ENCODE measurements at places on chromosomes 7 and 10.

DNA sequence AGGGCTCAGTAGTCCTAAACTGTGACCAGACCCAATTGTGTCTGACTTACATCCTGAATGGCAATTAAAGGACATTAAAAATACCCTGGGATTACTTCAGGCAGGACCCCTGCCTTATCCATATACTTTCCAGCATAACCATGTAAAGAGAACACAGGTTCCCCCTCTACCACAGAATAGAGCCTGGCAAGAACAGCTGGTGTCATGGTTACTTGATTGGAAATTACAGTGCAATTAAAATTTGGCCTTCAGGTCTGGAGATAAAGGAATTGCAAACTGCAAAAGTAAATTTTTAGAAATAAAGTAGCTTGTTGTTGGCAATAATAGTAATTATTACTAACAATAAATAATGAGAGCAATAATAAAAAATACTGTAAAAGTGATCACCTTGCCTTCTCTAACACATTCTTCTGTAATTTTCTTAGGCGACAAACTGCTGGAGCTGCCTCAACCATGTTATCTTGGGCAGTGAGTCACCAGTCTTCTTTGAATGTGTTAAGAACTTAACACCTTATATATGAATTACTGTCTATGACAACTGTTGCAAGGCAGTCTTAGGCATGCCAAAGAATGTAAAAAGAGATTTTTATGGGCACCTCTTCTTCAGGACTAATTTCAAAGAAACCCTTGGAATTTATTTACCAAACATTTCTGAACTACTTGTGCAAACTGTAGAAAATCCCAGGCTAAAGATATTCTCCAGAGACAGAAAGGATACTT, 53.7 kb downstream of the HIBADH start:
- DNase-seq: no peak

DNA sequence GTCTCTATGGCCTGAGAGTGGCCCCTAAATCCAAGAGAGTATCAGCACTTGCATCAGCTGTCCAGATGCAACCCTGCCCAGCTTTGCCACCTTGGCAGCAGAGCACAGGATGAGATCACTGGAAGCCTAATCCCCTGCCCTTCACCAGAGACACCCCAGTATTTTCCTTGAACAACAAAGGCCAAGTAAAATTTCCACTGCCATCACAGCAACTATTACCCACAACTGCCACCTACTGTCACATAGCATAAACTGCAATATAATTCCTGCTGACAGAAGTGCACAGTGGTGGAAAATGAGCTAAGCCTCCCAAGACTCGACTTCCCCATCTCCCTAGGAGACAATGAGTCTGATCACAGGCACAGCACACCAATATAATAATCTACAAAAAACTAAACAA, 462.8 kb upstream of the ZWINT start:
- DNase-seq: no peak

DNA sequence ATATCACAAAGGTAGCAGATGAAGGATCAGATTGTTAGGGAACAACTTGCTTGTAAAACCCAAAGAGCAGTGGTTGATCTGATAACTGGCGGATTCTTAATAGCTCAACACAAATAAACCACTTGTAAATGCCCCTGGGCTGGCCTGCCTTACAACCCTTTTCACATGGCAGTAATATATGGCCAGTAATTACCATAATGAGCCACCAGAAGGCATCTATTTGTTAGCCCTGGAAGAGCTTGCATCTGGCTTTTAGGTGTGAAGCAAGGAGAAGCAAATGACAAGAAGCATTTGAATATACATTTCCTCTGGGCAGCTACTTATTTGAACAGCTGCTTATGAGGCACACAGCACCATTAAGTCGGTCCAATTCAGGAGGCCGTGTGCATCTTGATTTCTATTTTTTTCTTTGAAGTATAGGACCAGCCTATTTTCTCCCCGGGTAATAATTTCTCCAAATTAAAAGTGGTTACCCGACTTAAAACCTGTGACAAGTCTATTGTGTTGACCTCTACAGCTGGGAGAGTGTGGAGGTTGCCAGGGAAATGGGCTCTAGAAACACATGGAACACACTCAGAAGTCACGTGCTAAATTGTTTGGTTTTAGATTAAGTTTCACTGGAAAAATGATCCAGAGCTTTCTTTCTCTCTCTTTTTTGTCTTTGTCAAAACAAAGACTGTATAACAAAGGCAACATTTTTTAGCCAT, 113.4 kb downstream of the SEM1 start:
- DNase-seq: peak; percentile 100

DNA sequence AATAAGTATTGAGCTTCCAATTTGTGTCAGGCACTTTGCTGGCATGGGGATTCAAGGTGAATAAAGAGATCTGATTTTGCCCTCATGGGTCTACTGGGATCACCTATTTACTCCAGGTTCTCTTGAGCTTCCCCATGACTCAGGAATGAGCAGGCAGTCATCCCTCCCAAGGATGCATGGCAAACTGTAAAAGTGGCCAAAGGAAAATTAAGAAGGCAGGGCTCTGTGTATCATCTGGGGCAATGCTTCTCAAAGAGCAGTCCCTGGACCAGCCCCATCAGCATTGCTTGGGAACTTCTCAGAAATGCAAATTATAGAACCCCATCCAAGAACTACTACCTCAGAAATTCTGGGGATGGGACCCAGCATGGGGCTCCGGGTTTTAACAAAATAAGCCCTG, 48.7 kb downstream of the WDFY4 start:
- DNase-seq: no peak

DNA sequence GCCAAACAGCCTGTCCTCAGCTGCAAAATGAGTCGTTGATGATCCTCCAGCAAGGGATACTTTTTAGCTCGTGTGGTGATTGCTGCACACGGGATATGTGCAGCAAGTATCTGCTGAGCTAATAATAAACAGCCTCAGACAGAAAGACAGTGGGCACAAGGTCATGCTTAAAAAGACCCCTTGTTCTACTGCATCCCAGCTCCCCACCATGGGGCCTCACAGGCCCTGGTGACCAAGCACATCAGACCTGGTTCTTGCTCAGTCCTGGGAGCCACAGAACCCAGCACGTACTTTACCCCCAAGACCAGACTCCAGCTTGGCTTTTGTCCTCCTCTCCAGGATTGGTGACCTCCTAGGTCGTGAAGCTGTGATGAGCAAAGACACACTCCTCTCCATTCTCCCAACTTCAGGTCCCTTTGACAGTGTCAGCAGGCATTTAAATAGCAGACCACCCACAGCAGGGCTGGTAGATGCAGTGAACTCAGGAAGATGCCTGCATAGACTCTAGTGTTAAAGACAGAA, 50.5 kb downstream of the EGFR start:
- no peak for DNase-seq

DNA sequence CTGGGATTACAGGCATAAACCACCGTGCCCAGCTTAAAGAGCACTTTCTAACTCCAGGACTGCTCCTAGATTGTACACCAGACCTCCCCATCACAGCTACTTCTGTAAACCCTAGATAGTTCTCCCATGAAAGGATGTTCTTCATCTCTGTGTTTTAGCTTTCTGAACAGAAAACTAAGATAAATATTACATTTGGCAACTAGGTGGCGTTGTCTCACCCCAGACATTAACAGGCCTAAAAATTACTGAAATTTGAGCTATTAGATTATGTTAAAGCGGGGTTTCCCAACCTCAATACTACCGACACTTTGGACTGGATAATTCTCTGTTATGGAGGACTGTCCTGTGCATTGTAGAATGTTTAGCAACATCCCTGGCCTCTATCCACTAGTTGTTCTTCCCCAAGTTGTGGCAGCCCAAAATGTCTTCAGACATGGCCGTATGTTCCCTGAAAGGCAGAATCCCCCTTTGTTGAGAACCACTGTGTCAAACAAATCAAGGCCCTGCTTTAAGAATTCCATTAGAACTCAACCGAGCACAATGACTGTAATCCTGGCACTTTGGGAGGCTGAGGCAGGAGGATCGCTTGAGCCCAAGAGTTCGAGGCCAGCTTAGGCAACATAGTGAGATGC, 19.1 kb downstream of the ATOH7 start:
- DNase-seq: no peak

DNA sequence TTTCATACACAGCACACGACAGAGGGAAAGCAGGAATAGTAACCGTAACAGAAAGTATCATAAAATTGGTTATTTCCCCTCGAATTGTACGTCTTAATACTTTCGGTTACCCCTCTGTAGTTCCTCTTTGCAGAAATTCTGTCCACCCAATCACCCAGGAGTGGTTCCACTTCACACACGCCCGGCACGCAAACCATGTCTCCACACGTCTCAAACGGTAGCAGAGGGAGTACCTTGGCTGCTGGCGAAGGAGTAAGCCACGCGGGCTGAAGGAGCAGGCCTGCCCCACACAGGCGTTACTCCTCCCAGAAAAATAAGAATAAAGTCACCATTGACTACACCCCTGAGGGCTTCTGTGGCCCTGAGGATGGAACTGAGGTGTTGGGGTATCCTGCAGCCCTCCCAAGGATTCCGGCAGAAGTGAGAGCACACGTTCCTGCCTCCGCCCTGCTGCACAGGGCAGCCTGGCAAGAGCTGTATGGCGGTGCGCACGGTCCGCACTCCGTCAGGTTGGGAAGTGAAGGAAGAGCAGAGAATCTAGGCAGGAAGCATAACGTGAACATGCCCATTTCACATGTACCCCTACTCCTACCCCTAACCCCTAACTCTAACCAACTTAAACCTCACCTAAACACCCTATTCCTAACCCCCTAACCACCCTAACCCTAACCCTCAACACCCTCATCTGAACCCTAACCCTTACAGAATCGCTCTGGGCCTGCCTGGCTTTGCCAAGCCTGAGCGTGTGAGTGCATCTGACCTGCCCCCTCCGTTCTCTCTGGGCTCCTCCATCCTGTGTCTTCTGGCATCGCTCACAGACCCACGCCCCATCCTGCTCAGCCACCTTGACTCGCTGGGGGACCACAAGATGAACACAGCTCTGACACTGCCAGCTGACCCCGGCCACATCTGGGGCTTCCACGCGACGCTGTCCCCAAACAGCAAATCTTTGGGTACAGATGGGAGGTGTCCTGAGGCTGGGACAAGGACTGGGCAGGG, 18.2 kb downstream of the GPR146 start:
- no peak for DNase-seq

DNA sequence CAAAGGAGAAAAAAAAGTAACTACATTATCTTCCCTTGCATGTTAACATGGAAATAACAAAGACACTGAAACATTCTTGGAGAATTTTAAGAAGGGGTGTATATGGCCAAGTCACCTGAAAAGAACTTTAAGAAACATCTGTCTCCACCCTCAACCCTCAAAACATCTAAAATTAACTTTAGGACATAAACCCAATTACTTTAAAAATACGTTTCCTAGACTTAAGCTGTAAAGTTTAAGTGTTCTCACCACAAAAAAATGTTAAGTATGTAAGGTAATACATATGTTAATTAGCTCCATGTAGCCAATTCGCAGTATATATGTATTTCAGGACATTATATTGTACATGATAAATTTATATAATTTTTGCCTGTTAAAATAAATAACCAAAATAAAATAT, 71.1 kb upstream of the GLCCI1 start:
- DNase-seq: no peak

DNA sequence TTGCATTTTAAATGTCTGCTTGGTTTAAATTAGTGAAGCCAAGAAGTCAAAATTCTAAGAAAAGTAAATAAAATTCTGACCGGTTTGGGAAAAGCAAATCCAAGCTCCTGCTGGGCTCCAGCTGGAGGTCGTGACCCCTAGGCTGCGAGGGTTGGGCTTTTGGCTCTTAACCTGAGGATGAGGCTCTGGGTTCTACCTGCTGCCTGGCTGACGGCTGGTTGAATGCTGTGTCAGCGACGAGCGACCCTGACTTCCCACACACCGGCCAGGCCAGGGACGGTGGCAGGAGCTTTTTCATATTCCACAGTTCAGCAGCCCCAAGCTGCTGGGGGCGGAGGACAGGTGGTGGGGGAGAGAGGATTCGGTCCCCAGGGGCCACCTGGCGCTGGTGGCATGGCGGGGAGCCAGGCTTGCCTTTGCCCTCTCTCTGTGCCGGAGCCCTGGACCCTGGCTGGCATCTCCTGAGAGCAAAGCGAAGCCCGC, 843 bp upstream of the PLPP4 start:
- DNase-seq: no peak

DNA sequence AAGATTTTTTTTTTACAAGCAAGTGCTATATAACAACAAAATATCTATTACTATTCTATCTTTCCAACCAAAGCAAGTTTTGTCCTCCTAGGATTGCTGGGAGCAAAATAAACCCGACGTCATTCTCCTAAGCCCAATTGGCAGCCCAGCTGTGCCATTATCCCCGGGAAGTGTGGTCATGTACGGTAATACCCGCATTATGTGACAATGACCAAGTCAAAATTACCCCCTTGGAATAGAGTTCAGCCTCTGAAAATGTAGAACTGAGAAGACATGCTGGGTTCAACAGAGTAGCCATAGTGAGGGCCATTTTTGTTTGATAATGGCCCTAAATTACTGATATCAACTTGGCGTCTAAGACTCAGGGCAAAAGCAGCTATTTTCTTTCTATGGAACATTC, 215.5 kb downstream of the LRRTM3 start:
- DNase-seq: no peak

DNA sequence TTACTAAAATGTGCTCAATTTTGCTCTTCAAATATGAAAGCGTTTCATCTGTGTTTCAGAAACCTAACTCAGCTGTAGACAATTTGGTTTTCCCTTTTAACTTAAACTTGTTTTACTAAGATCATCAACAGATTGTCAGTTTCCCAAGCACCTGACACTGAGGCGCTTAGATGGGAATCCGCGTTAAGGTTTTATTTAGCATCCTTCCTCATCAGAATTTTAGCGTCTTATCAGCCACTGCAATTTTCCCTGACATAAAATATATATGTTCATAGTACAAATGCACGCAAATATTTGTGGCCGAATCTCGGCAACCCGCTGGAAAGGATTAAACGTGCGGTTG, 1.2 kb downstream of the SGCE start:
- DNase-seq: no peak

DNA sequence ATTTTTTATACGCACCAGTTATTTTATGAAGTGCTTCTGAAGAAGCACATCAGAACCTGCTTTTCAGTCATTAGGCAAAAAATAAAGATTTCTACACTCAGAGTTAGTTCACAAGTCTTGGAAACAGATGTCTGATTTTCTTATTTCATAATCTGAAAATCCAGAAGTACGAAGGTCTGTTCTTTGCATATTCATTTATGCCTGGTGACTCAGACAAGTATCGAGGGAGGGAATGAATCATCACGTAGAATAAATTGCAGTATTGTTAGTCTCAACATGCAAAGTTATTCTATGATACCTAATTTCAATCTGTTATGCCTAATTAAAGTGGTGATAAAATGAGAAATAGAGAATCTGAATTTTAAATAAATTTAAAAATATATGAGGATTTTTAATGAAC, 113.6 kb upstream of the SEM1 start:
- no peak for DNase-seq

DNA sequence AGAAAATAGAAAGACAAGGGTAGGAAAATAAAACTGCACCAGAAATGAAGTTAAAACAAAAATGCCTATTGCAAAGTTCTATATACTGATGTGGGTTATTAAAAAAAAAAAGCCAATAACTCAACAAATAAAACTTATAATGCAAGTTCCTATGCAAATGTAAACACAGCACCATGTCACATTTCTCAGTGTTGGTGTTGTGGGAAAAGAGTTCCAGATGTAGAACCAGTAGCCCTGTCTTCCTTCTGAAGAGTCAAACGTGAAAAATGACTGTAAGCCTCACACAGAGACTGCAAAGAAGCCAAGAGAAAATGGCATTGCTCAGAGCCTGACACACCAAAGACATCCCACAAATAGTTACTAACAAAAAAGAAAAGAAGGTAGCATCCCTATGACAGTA, 10.1 kb downstream of the PON2 start:
- no peak for DNase-seq

GRCh38 chr7:957418-958220, 3.1 kb upstream of the ADAP1 start:
- DNase-seq: no peak
